Brain pericyte (primary cell): ENCODE measurements at places on chromosomes 11 and 22.

- no peak for DNase-seq
These were observed 119.0 kb downstream of the CADM1 start for GRCh38 chr11:115385226-115385625.

DNA sequence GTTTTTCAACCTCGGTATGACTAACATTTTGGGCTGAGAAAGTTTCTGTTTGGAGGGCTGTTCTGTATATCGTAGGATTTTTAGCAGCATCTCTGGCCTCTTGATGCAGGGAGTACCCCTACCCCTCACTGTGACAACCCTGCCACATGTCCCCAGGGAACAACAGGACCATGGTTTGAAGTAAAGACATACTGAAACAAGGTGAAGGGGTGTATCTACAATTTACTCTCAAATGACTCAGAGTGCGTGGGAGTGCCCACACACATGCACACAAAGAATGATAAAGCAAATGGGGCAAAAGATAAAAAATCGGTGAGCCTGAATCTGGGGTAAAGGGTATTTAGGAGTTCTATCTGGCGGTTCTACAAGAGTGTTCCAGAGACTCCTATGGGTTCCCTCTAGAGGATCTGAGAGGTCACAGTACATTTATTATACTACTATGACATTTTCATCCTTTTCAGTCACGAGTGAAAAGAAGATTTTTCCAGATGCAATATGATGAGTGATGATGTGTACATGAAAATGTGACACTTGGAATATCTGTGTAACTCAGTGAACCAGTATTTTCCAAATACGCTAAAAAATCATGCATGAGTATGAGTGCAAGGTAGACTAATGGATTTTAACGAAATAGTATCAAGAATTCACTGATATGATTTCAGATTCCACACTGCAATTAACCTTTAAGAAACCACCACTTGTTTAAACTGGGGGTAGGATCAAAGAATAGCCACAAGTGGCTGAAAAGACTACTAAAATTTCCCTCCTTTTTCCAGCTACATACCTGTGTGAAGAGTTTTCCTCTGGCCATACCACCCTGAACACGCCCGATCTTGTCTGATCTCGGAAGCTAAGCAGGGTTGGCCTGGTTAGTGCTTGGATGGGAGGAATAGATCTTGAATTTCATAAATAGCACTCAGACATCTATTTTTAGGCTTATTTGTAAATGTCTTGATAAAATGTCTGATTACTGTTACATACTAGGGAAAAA lies 56.3 kb upstream of the YPEL1 start:
- no peak for DNase-seq

DNA sequence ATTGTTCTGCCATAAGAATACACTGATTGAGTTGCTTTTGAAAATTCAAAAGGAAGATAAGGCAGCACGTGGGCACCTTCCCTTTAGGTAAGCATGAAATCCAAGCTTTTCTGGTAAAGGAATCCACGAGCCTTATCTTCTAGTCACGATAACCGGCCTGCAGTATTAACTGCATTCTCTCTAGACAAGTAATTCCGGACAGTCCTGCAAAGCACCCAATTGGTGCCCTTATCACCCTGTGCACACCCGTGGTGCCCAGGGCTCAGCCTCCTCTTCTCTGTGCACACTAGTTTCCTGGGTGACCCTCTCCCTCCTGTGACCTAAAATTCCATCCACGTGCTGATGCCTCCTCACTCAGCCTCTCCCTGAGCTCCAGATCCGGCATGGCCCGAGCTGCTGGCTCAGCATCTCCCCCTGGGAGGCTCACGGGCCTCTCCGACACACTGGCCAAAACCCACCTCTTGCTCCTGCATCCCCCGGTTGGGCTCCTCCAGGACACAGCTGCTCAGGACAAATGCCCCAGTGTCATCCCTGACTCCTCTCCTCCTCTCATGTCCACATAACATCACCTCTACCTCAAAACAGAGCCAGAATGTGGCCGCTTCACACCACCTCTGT lies 63.7 kb downstream of the PACSIN2 start:
- no peak for DNase-seq

DNA sequence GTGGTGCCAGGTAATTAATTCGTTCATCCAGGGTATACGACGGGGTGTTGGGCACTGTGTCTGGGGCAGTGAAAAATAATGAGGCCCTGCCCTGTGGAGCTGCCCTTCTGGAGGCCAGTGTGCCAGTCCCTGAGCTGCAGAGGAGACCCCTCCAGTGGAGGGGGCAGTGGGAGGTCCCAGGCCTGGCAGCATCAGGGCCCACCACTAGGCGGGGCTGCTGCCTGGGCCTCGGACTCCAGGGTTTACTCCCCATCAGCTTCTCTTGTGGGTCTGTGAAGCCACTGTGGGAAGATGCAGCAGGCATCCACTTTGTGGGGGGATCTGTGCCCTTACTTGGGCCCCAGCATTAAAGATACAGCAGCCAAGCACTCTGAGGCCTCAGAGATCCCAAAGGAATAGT lies 17.4 kb upstream of the TMPRSS6 start:
- no peak for DNase-seq

GRCh38 chr11:773830-774229 lies 3.5 kb downstream of the GATD1 start:
- DNase-seq = no peak

GRCh38 chr11:122598971-122599370 lies 56.6 kb upstream of the UBASH3B start:
- no peak for DNase-seq

GRCh38 chr22:29524442-29525191 lies 28.9 kb downstream of the THOC5 start:
- DNase-seq = no peak

DNA sequence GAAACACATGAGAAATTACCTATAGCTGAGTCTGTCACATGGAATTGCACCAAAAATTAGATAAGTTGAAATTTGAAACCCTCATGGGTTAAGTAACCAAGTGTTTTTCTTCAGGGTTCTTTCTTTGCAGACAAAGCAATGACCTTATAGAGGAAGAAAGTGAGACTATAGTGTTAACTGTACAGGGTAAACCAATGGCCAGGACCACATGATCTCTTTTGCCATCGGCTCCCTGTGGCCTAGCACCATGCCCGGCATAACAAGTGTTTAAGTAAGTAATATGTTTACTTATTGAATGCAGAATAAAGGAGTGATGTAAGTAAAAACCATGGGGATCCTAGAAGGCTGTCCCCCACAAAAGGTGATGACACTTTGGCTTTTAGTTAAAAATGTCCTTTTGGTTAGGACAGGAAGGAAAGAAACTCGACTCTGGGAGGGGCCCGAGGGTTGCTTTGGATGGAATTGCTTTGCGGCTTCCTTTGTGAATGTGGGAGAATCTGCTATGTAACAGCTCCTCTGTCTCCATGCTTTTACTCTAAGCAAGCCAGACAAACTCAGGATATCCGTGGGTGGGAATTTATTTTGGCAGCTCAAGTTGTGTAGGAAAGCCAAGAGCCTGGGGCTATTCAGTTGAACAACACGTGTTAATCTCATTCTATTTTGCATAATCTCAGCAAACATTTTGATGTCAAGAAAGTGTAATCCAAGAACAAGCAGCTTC lies 454.7 kb downstream of the INSC start:
- DNase-seq = no peak

- DNase-seq = no peak
These were observed 1.7 kb downstream of the MRGPRD start for GRCh38 chr11:68978931-68979594.

- DNase-seq = peak; percentile 97
These were observed at the start of gene TMX2 for GRCh38 chr11:57712256-57713150. Gene TMX2 (plus strand): TSS chr11:57712593. CDS start chr11:57712619, 26 bp downstream.
